ENCODE measurements at places on chromosomes 1 and 21. TPM values are rescaled to one million over a fixed set of nuclear protein-coding genes. Genes with fewer than 3 reads are reported as not detected.

DNA sequence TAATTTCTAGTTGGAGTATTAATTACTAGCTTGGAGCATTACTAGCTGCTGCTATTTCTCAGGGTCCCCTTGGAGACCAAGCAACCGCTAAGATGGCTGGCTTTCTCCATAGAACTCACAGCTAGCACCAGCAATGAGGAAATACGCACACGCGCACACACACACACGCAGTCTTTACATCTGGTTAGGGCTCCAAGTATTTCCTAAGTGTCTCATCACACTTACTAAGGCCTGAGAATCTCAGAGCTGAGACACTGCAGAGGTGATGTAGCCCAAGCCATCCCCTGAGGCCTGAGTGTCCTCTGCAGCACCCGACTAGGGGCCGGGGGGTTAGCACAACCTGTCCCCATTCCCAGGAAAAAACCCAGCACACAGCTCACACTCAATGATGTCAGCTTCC, 42.5 kb downstream of the ITPKB start:
- no peak for DNase-seq

Gene LRIF1
- polyA plus RNA-seq = 18.3 TPM

GRCh38 chr1:232306269-232306961, 323.5 kb downstream of the SIPA1L2 start:
- DNase-seq = no peak

GRCh38 chr1:94541246-94542087, at the start of gene F3:
F3 (minus strand) TSS chr1:94541759; CDS start chr1:94541636, 123 bp downstream.
- no peak for DNase-seq

GRCh38 chr1:110161849-110162248, 11.6 kb downstream of the SLC6A17 start:
- no peak for DNase-seq

GRCh38 chr1:209219791-209220524, 363.6 kb upstream of the CAMK1G start:
- no peak for DNase-seq
